ENCODE measurements at places on chromosomes 11 and 22.

- DNase-seq, result no peak
These were observed 22.8 kb downstream of the NPAT start for GRCh38 chr11:108199446-108200321.

DNA sequence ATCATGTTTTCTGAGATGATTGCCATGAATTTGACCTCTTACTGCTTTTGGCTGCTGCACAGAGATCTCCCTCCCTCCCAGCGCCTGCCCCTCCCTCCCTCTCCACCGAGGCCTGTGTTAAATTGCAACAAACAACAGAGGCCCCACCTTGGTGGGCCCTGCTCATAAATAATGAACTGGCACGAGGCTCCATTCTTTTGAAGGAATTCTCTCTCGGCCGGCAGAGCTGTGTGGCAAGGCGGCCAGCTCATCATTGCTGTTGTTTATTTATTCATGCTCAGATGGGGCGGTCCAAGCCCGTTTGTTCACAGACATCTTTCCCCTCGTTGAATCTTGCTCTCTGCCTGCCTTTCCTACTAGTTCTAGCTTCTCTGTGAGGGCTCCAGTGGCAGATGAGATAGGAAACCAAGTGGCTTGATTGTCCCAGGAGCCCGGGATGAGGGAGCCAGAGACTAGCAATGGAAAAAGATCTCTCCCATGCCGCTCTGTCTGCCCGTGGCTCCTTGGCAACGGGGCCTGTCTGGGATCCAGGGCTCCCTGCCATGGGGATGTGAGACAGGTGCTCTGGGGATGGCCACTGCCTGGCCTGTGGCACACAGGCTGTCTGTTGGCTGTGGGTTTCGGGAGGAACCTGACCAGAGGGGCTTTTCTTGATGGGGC is 192.6 kb downstream of the DSCAML1 start:
- DNase-seq, result no peak

DNA sequence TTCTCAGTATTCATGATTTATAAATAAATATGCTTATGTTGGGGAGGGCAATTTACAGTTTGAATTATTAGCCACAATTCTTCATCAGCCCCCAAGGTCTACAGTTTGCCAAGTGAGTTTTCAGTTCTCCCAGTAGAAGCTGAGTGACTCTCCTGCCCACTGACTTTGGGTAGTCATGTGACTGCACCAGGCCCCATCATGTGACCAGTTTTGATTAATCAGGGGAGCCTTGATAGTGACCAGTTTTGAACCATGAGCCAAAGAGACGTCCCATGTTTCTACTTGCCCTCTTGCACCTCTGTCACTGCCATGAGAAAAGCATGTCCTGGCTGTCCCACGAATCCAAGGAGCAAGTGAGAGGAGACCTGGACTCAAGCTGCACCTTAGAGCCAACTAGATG is 32.5 kb downstream of the SYN3 start:
- DNase-seq, result no peak

GRCh38 chr11:45961751-45962240 is 39.3 kb downstream of the LARGE2 start:
- DNase-seq, result no peak

- DNase-seq, result no peak
These were observed 29.3 kb downstream of the LINC01488 start for GRCh38 chr11:69510471-69511357.

- DNase-seq, result no peak
These were observed 8.6 kb downstream of the TAB1 start for GRCh38 chr22:39408173-39408572.

DNA sequence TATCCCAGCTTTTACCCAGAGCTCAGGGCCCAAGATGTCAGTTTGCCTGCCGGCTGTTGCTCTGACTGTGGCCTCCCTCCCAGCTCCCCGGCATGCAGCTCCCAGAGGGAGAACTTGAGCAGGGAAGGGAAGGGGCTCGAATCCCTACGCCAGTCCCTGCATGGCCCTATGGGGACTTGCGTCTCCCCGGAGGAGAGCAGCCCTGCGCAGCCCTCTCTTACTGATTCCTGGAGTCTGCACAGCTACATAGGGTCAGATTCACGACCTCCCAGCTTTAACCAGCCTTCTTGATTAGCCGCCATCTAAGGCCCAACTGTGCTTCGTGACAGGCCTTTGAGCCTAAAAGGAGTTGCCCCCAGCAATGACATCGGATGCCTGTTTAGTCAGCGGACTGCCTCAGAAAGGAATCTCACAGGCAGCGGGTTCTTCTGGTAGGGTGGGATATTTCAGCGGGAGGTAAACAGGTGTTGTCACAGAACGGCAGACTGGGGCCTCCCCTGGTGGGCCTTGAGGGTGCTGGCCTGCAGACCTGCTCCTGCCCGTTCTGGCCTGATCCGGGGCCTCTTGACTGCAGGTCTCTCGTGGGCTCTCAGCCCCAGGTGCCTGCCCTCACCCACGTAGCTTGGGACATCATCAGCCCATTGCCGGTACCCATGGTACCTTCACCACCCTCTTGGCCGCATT is 43.8 kb upstream of the KCNQ1OT1 start:
- DNase-seq, result no peak

GRCh38 chr11:2540992-2541680 is 96.3 kb downstream of the KCNQ1 start:
- no peak for DNase-seq

- no peak for DNase-seq
These were observed 247.3 kb downstream of the MN1 start for GRCh38 chr22:27554106-27554811.

DNA sequence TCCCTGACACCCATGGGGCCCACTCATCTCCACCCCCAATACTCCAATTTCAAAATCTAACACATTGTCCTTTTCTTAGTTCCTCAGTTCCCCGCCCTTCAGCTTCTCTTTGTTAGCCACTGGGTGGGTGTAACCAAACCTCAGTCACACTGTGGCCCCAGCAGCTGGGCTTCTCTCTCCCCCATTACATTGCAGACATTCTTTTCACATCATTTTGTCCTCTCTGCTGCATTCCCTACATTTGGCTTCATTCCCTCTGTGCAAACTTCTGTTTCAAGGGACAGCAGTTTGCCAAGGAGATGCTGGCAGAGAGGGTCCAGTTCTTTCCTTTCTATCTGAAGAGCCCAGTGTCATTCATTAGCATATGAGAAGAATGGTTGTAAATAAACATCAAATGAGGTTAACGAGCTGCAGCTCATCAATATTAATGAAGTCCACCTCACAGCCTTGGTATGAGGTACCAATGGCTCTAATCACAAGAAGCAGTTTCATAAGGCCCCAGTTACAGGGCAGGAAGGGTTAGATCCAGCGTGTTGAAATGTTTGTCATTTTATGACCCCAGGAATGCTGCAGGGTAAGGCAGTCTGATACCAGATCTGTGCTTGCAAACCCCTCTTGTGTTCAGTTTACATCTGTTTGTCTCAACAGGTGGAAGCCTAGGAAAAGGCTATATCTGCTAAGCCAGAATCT is 72.3 kb downstream of the ARFGAP2 start:
- no peak for DNase-seq
